ENCODE measurements at places on chromosomes 4 and X.

- no peak for DNase-seq
These were observed 77.3 kb downstream of the SHROOM4 start for GRCh38 chrX:50736656-50737055.

- no peak for DNase-seq
These were observed 239.3 kb downstream of the C4orf33 start for GRCh38 chr4:129335276-129335675.

GRCh38 chrX:119762718-119763117, 4.3 kb downstream of the SOWAHD start:
- DNase-seq: no peak

DNA sequence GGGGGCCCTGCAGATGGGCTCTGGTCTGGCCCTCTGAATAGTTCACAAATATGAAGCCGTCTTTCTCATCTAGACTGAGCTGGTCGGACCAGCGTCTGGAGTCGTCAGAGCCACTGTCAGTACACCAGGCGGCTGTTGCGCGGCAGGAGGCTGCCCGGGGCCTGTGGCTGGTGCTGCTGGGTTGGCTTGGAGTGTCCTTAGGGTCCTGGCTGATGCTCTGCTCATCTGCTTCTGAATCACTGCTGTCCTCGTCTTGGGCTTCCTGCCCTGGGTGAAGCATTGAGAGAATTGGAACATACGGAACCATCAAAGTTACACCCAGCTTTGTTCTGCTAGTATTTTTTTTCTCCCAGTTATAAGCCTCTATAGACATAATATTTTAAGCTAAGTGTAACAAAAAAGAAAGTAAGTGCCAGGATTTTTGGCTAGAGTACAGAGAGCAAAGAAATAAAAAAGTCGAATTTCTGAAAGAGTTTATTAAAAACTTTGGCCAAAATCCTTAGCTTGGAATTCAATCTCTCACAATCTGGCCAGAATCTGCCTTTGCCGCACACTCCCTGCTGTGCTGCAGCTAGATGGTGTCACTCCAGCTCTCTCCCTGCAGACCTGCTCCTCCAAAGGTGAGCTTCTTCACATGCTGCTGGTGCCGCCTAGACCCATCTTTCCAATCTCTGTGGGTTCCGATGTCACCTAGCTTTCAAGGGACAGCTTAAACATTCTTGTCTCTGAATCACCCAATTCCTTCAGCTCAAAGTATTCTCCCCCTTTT, 96.2 kb downstream of the CDS1 start:
- no peak for DNase-seq

GRCh38 chrX:52031371-52031770, 37.6 kb downstream of the MAGED4B start:
- no peak for DNase-seq

DNA sequence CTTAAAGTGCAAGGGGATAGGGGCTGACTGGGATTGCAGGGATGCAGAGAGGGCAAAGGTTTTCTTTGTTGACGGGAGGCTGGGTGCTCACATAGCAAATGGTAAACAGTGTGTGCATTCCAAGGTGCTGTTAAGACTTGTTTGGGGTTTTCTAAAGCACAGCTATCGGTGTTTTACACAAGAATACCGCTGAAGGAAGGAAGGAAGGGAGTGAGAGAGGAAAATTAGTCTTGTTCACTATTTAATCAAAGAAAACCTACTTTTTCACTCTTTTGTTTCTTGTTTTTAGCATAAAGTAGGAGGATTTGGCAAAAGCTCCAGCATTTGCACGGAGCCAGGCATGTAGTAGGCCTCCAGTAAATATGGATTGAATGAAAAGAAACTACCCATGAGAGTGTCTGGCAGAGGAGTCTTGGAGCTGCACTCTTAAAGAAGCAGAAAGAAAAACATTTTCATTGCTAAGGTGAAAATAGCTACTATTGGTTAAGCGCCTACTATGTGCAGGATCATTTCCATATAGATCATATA, 99.7 kb downstream of the FIP1L1 start:
- DNase-seq: no peak

GRCh38 chr4:130110770-130111169, 1014.8 kb downstream of the C4orf33 start:
- DNase-seq: no peak

DNA sequence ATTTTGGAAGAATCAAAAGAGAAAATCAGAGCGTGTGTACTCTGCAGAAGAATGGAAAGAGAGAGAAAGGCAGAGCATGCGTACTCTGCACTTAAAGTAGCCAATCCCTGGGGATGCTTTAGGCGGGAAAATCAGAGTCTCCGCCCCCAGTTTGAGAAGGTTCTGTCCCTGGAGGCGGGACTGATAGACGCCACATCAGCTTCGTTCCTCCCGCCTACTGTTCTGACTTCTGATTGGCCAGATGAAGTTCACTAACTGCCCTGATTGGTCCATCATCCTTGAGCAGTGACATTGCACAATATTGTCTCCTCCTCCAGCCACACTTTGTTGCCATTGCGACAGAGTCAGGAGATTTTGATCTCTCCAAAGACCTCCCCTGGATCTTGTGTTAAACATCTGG, 23.8 kb downstream of the SSX1 start:
- DNase-seq: no peak

GRCh38 chr4:108416831-108417230, 203.5 kb upstream of the RPL34 start:
- DNase-seq: no peak

DNA sequence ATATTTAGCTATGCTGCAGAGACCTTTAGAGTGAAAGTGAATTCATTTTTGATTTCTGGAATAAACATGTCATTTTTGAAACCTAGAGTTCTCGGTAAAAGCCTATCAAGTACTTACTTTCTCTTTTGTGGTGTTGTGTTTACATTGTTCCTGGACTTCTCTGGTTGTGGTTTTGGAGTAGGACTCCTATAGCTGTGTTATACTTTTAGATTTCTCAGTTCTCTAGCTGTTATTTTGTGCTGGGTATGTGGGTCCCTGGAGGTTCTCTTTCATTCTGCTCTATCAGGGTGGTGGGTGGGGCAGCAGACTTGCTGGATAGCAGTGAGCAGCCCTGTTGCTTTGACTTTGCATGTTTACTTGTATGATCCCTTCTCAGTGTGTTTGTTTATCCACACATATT, 25.6 kb upstream of the MSMO1 start:
- DNase-seq: no peak

DNA sequence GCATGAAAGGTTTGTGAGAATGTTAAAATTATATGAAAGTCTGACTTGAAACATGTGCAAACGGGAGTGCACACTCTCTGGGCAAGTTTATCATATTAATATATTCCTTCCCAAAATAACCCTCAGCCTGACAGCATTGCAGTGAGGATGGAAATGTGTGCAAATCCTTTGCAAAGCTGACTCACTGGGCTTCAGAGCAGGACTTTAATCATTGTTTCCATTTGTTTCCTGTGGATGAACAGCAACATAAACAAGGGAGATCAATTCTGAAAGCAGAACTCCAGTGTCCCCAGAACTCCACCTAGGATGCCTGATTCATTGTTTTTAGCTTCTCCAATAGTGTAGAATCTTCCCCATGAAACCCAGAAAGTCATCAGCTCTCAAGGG, 32.9 kb downstream of the SLC2A9 start:
- DNase-seq: no peak

- no peak for DNase-seq
These were observed at the start of gene MAGEA11 for GRCh38 chrX:149711545-149712236. Gene MAGEA11, plus strand, starts transcription at chrX:149712060. Its CDS starts 1,100 bp downstream, at chrX:149713160.

GRCh38 chrX:18422886-18423285, 2.5 kb upstream of the CDKL5 start:
- no peak for DNase-seq

GRCh38 chr4:122623637-122624166, 2.8 kb upstream of the IL21 start:
- no peak for DNase-seq

GRCh38 chr4:3517731-3518510, 14.3 kb downstream of the LRPAP1 start:
- DNase-seq: no peak

GRCh38 chr4:132316738-132317137, 832.4 kb upstream of the PCDH10 start:
- no peak for DNase-seq

DNA sequence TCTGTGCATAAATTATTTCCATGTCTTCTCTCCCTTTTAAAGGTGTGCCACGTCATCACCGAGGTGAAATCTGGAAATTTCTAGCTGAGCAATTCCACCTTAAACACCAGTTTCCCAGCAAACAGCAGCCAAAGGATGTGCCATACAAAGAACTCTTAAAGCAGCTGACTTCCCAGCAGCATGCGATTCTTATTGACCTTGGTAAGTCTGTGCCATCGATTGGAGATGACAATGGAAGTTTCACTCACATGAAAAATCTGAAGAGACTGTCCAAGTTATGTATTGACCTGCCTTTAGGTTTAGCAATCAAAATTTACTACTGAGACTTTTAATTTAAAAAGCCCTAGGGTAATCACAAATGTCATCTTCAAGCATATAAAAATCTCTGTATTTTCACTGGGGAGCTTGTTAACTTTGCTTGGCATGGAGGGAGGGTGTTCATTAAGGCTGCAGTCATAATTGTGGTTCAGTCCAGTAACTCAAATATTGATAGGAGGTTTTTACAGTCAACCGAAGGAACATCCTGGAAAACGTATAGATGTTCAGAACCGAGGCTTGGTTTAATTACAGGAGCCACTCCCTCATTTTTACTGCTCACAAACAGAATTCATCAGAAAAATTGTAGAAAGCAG, 142.9 kb downstream of the PTTG2 start:
- no peak for DNase-seq

DNA sequence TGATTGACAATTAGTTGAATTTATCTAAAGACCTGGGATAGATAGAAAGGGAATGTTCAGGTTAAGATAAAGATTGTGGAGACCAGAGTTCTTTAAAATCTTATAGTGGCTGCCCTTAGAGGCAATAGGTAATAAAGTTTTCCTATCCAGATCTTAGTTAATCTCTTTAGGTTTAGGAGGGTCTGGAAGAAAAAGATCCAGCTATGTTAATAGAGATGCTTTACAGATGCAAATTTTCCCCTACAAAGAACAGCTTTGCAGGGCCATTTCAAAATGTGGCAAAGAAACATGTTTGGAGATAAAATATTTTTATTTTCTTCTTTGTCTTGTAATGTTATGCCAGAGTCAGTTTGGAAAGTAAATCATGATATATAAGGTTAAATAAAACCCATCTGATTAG, 54.1 kb upstream of the CHIC1 start:
- DNase-seq: no peak

DNA sequence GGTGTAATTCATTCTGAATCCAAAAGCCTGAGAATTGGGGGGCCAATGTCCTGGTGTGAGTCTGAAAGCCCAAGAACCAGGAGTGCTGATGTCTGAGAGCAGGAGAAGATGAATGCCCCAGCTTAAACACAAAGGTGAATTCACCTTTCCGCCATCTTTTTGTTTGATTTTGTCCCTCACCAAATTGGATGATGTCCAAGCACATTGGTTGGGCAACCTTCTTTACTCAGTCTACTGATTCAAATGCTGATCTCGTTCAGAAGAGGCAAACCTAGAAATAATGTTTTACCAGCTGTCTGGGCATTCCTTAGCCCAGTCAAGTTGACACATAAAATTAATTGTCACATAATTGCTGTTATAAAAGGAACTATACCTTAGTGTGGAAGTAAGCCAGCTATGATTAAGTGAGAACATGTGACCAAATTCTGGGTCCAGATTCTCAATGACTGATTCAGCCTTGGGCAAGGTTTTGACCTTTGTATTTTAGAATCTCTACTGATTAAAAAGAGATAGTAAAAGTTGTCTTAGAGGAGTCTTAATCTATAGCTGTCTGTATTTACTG, 34.5 kb upstream of the SLC4A4 start:
- DNase-seq: no peak

DNA sequence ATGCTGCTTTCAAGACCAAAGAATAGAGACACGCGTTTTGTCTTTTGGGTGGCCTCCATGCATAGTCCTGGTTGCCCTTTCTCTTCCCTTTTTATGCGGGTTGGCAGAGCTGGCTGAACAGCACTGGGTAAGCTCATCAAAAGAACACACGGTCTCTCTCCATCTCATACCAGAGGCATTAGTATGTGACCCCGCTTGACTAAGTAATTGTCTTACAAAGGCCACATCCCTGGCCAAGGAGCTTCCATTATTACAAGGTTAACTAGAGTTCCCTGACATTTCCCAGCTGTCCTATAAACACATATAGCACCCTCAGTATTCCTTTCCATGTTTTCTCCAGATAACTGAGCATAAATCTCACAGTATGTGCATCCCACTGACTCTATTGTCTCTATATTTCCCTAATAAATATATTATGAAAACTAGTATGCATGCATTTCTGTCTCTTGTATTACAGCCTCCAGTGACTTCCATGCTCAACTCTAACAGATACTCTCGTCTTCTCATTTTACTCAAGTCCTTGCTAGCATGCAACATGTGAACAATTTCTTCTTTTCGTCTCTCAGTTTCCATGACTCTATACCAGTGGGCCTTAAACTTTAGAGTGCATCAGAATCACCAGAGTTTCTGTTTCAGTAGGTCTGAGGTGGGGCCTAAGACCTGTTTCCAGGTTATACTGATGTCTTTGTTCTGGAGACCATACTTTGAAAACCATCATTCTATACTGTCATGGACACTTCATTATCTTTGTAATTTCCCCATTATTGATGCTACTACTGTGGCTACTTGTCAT, 247.7 kb upstream of the ARSJ start:
- no peak for DNase-seq

Measured in AG09319 (cell line).